Upper lobe of left lung (tissue), 6 donors: ENCODE measurements at places on chromosomes 7 and 10. TPM values are rescaled to one million over a fixed set of nuclear protein-coding genes. Genes with fewer than 3 reads are reported as not detected.

The TMEM178B gene
- total RNA-seq: 0.11 TPM

The SCIN gene
- 16.6 TPM for total RNA-seq

The PVRIG gene
- total RNA-seq: 1.1 TPM

The RAB19 gene
- 1.2 TPM for total RNA-seq

The TUBAL3 gene
- total RNA-seq: not detected

The HSPA12A gene
- total RNA-seq: 4.2 TPM

The CCDC172 gene
- not detected for total RNA-seq

The RET gene
- total RNA-seq: 0.34 TPM

The YWHAG gene
- 114 TPM for total RNA-seq

The ARHGEF35 gene
- total RNA-seq: 13.2 TPM

The NKX1-2 gene
- total RNA-seq: not detected

The UCN3 gene
- 1.6 TPM for total RNA-seq

The DOCK1 gene
- total RNA-seq: 39.0 TPM

The HTR7 gene
- total RNA-seq: not detected

The EBLN1 gene
- total RNA-seq: not detected

DNA sequence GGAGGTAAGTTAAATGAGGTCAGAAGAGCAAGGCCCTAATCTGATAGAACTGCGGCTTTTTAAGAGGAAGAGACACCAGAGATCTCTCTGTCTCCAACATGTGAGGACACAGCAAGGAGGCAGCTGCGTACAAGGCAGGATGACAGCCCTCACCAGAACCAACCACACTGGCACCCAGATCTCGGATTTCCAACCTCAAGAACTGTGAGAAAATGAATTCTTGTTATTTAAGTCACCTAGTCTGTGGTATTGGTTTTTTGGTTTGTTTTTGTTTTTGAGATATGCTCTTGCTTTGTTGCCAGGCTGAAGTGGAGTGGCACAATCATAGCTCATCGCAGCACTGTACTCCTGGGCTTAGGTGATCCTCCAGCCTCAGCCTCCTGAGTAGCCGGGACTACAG, 127.2 kb downstream of the DLG5 start:
- no peak for DNase-seq
- H3K27ac ChIP-seq: no peak overlapping the region
- peaks cover 26% of the 10 kb centered on the region for H3K36me3 ChIP-seq
- no peaks in the 10 kb centered on the region for H3K4me1 ChIP-seq
- H3K4me3 ChIP-seq: no peak overlapping the region
- H3K27me3 ChIP-seq: no peaks in the 10 kb centered on the region

GRCh38 chr10:120174491-120174890, 282.0 kb downstream of the SEC23IP start:
- H3K27me3 ChIP-seq: no peaks in the 10 kb centered on the region
- no peaks in the 10 kb centered on the region for H3K4me1 ChIP-seq
- H3K4me3 ChIP-seq: no peak overlapping the region
- no peaks in the 10 kb centered on the region for H3K36me3 ChIP-seq
- H3K27ac ChIP-seq: no peak overlapping the region

DNA sequence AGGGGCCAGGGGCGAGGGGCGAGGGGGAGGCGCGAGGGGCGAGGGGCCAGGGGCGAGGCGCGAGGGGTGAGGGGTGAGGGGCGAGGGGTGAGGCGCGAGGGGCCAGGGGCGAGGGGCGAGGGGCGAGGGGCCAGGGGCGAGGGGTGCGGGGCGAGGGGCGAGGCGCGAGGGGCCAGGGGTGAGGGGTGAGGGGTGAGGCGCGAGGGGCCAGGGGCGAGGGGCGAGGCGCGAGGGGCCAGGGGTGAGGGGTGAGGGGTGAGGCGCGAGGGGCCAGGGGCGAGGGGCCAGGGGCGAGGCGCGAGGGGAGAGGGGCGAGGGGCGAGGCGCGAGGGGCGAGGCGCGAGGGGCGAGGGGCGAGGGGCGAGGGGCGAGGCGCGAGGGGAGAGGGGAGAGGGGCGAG, 192.3 kb downstream of the PTPRN2 start:
- no peaks in the 10 kb centered on the region for H3K27me3 ChIP-seq
- no peak overlapping the region for H3K4me3 ChIP-seq
- peaks cover 17% of the 10 kb centered on the region for H3K4me1 ChIP-seq
- H3K36me3 ChIP-seq: no peaks in the 10 kb centered on the region

GRCh38 chr7:99713995-99714570, 20.9 kb downstream of the CYP3A7 start:
- no peaks in the 10 kb centered on the region for H3K27me3 ChIP-seq
- no peaks in the 10 kb centered on the region for H3K4me1 ChIP-seq
- no peak overlapping the region for H3K4me3 ChIP-seq
- no peak overlapping the region for H3K27ac ChIP-seq
- no peak for DNase-seq

- H3K4me3 ChIP-seq: no peak overlapping the region
- H3K27me3 ChIP-seq: no peaks in the 10 kb centered on the region
- no peak for DNase-seq
- H3K36me3 ChIP-seq: no peaks in the 10 kb centered on the region
- H3K27ac ChIP-seq: no peak overlapping the region
These were observed 295.4 kb upstream of the NPSR1 start for GRCh38 chr7:34362621-34363020.

- no peaks in the 10 kb centered on the region for H3K27me3 ChIP-seq
- peak overlapping the region; percentile 8 for H3K27ac ChIP-seq
- DNase-seq: no peak
- H3K4me1 ChIP-seq: peaks cover 42% of the 10 kb centered on the region
- no peak overlapping the region for H3K4me3 ChIP-seq
These were observed 44.9 kb upstream of the ZNF32 start for GRCh38 chr10:43693602-43694001.

GRCh38 chr10:74544106-74544505, 282.3 kb upstream of the KAT6B start:
- no peak for DNase-seq
- H3K27ac ChIP-seq: no peak overlapping the region
- H3K27me3 ChIP-seq: no peaks in the 10 kb centered on the region
- no peaks in the 10 kb centered on the region for H3K36me3 ChIP-seq

DNA sequence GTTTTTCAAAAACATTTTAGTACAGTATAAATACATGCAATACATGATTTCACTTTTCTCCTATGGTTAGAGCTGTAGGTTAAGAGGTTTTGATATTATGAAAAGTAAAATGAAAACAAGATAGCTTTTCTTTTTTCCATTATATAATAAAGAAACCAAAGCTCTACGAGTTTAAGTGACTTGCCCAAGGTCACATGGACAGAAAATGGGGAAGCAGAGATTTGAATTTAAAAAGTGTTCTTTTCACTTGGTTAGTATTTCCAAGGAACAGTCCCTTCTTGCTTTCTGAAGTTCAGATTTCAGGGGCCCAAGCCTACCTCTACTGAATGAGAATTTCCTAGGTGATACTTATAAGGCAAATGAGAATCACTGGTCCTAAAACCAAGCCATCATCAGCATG, 13.2 kb upstream of the MAP3K8 start:
- H3K27ac ChIP-seq: no peak overlapping the region
- DNase-seq: no peak
- H3K4me3 ChIP-seq: no peak overlapping the region
- no peaks in the 10 kb centered on the region for H3K36me3 ChIP-seq
- no peaks in the 10 kb centered on the region for H3K27me3 ChIP-seq

GRCh38 chr10:67520924-67521520, 175.0 kb downstream of the CTNNA3 start:
- no peak overlapping the region for H3K27ac ChIP-seq
- no peaks in the 10 kb centered on the region for H3K27me3 ChIP-seq

- peaks cover 81% of the 10 kb centered on the region for H3K4me1 ChIP-seq
- peak; percentile 70 for DNase-seq
- no peaks in the 10 kb centered on the region for H3K36me3 ChIP-seq
- no peak overlapping the region for H3K4me3 ChIP-seq
- H3K27me3 ChIP-seq: no peaks in the 10 kb centered on the region
These were observed 10.4 kb downstream of the TNS3 start for GRCh38 chr7:47571331-47572093.

GRCh38 chr10:126104767-126105166, 208.4 kb downstream of the FANK1 start:
- H3K4me1 ChIP-seq: no peaks in the 10 kb centered on the region
- no peak overlapping the region for H3K27ac ChIP-seq
- no peak overlapping the region for H3K4me3 ChIP-seq
- DNase-seq: no peak
- no peaks in the 10 kb centered on the region for H3K36me3 ChIP-seq

DNA sequence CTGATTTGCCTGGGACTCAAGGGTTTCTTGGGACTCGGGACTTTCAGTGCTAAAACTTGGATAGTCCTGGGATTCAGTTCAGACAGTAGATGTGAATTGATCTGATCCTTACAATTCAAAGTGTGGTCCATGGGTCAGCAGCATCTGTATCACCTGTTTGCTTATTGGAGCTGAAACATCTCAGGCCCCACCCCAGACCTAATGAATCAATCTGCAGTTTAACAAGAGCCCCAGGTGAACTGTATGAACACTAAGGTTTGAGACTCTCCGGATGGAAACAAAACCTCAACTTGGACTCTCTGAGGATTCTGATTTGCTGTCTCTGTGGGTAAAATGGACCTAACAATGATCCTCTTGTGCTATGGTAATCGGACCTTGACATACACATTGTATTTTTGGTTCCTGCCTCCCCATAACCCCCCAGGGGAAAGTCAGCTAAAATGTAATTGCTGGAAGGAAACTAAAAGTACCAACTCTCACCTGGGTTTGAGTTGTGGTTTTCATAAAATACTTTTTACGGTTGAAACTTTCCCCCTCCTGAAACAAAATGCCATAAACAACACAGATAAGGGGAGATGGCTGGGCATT, 11.7 kb downstream of the CYP26A1 start:
- H3K36me3 ChIP-seq: no peaks in the 10 kb centered on the region
- H3K27me3 ChIP-seq: no peaks in the 10 kb centered on the region
- H3K4me1 ChIP-seq: no peaks in the 10 kb centered on the region
- H3K27ac ChIP-seq: no peak overlapping the region
- no peak for DNase-seq

DNA sequence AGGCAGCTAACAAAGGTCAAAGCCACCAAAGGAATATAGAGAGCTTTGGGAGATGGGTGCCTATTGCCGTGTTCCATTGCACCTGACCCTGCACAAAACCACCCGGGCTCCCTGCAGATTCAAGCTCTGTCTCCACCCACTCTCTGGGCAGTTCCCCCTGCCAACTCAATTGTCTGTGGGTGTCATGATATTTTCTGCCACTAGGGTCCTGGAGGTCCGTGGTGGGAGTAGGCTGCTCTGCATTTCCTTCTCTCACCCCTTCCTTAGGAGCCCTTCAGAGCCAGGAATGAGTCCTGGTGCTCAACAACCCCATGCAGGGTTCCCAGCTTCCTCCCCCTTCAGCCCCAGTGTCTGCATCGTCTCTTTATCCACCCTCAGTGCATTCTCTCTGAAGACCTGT, 34.1 kb downstream of the PNLIPRP2 start:
- no peaks in the 10 kb centered on the region for H3K36me3 ChIP-seq
- H3K27me3 ChIP-seq: no peaks in the 10 kb centered on the region
- H3K4me3 ChIP-seq: no peak overlapping the region
- H3K27ac ChIP-seq: no peak overlapping the region
- H3K4me1 ChIP-seq: no peaks in the 10 kb centered on the region
- DNase-seq: no peak

GRCh38 chr10:88062385-88062784, 199.0 kb downstream of the PTEN start:
- H3K4me1 ChIP-seq: peaks cover 47% of the 10 kb centered on the region
- DNase-seq: no peak
- H3K27me3 ChIP-seq: no peaks in the 10 kb centered on the region
- peak overlapping the region; percentile 84 for H3K27ac ChIP-seq
- no peaks in the 10 kb centered on the region for H3K36me3 ChIP-seq
- H3K4me3 ChIP-seq: no peak overlapping the region

- no peaks in the 10 kb centered on the region for H3K27me3 ChIP-seq
- no peak overlapping the region for H3K27ac ChIP-seq
- DNase-seq: no peak
- no peaks in the 10 kb centered on the region for H3K36me3 ChIP-seq
- H3K4me1 ChIP-seq: no peaks in the 10 kb centered on the region
These were observed 53.8 kb downstream of the KDM7A start for GRCh38 chr7:140122965-140123364.

DNA sequence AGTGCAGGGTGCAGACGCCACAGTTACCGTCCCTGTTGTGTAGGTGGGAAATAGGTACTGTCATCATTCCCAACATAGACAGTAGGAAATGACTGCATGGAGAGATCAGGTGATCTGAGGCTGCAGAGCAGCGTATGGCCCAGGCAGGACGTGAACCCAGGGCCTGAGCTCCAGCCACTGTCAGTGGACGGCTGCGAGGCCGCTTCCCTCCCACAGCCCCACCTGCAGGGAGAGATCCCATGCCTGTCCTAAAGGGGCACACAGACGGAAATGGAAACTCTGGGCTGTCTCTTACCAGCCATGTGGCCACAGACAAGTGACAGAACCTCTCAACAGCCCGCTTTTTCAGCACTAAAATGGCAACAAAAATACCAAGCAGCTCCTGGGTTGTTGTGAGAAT, 44.5 kb upstream of the MNX1 start:
- no peaks in the 10 kb centered on the region for H3K4me1 ChIP-seq
- DNase-seq: no peak
- no peaks in the 10 kb centered on the region for H3K36me3 ChIP-seq
- no peak overlapping the region for H3K27ac ChIP-seq
- no peaks in the 10 kb centered on the region for H3K27me3 ChIP-seq
- H3K4me3 ChIP-seq: no peak overlapping the region

DNA sequence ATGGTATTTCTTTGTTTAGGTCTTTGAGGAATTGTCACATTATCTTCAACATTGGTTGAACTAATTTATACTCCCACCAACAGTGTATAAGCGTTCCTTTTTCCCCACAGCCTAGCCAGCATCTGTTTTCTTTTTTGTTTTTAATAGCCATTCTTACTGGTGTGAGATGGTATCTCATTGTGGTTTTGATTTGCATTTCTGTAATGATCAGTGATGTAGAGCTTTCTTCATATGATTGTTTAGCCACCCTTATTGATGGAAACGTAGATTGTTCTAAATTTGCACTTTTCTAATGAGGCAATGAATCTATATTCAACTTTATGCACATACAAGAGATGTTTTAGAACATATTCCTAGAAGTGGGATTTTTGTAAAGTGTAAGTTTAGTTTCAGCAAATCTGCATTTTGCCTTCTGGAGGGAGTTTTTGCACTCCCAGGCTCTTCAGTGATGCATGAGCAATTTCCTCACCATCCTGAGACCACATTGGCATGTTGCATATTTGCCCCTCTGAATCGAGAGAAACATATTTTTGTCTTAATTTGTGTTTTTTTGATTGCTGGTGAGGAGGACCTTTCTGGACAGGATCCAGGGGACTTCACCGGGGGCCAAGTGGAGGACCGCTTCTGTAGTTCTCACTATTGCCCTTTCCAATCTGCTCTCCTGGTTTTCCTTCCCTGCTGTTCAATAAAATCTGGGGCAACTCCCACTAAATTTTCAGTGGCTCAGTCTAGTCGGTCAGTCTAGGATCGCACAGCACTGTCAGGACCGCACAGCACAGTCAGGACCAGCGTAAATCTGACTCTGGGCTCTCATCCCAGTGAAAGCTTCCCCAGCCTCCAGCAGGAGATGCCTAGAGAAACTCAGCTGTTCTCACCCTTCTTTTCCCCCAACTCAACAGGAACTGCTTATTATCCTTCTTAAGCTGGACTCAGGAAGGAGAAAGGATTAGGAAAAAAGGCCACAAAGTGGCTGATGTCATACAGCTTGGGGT, 157.0 kb downstream of the PTPN20 start:
- H3K4me3 ChIP-seq: no peak overlapping the region
- H3K27ac ChIP-seq: no peak overlapping the region
- H3K4me1 ChIP-seq: no peaks in the 10 kb centered on the region
- no peak for DNase-seq
- no peaks in the 10 kb centered on the region for H3K27me3 ChIP-seq
